ENCODE measurements at places on chromosomes 11 and 22.

DNA sequence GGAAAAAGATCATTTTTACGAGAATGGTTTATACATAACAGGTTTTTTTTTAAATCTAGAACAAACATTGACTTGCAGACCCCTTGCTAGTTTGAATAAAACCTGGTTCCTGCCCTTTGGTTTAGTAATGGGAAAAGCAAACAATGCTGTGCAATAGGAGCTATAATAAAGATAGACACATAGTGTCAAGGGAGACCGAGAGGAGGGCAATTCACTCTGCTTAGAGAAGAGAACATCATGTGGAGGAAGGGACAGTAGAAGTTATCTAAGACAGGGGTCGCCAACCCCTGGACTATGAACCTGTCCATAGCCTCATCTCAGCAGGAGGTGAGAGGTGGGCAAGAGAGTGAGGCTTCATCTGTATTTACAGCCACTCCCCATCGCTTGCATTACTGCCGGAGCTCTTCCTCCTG lies 7.0 kb upstream of the RDX start:
- no peak for DNase-seq

DNA sequence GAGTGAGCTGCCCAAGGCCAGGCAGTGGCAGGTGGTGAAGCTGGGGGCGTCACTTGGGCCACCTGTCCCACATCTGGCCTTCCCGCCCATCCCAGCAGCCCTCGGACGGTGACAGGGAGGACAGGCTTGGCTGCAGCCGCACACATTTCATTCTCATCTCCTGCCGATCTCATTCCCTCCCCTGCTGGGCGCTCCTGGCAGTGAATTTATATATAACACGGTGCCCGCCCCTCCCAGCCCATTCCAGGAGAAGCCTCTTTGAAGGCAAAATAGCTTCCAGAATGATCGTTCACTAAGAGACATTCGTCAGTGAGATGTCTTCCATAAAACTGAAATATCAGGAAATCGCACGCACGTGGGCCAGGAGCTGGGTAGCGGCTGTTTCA lies 861.3 kb downstream of the TBC1D22A start:
- no peak for DNase-seq

DNA sequence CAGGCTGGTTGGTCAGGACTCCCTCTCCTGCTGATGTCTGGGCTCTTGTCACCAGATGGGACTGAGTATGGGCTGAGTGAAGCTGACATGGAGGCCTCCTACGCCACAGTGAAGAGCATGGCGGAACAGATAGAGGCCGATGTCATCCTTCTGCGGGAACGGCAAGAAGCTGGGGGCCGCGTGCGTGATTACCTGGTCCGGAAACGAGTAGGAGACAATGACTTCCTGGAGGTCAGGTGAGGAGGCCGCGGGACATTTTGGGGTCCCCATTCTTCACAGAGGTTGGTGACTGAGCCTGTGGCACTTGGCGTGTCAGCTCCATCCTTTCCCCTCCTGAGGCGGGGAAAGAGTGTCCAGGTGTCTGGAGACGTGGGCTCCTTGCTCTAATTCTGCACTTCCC lies 10.1 kb downstream of the GTPBP1 start:
- DNase-seq, result no peak

DNA sequence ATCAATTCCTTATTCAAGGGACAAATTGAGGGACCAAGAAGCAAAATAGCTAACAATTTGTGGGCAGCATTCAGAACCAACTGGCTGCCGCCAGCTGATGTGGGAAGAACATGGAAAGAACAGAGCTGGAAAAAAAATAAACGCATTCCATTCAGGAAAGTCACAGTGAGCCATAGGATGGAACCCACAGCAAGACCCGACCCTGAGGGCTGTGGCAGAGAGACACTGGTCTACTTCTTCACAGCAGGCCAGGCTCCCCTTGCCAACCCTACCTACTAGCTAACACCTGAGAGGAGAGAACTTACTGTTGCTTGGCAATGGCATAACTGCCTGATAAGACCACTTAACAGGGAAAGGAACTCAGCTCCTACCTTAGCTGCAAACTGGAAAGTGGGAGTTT lies 123.5 kb upstream of the APOA1 start:
- DNase-seq, result no peak

DNA sequence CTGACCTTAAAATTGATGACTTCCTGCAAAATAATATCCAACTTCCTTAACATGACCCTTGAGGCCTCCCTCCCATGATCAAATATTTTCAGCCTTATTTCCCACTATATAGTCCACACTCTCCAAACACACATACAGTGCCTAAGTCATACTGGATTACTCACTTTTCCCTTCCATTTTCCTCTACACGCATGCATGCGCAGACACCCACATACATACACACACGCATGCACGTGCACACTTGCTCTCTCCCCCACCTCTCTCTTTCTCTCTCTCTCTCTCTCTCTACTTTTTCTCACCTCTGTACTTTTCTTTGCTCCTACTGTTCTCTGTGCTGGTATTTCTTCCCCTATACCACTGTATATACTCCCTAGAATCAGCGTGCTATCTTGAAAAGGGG lies 28.1 kb downstream of the DLG2 start:
- no peak for DNase-seq

GRCh38 chr11:13358596-13359270 lies 81.1 kb downstream of the BMAL1 start:
- DNase-seq, result no peak

DNA sequence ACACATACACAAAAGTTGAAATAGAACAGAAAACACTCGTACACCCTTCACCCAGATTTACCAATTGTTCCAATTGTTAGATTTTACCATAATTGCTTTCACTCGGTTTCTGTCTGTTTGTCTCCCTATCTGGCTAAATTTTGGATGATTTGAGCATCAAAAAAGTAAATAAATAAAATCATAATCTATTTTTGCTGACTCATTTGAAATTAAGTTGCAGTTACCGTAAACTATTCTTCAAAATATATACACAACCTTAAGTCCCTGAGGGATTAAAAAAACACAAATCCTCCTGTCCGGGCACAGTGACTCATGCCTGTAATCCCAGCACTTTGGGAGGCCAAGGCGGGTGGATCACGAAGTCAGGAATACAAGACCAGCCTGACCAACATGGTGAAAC lies 81.3 kb upstream of the SYT9 start:
- no peak for DNase-seq

DNA sequence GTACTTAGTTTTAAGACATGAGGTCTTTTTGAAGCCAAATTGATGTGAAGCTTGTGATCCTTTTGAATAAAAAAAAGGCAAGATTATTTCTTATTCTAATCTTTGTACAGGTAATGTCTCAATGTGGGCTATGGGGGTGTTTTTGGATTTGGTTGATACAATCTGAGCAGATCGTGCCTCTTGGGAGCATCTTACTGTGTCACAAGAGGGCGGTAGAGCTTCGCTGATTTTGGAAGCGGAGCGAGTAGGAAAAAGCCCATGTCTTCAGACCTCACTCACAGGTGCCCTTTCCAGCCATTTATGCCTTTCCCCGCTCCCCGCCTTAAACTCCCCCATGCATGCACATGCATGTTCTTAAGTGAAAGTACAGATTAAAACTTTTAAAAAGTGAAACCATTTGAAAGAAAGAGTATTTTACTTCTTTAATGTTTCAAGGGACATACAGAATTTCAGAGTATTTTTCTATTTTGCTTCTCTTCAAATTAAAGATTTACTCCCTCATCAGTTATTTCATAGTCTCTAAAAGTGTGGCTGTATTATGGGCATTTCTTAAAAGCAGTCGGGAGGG lies 18.8 kb downstream of the DDX25 start:
- peak; percentile 75 for DNase-seq

DNA sequence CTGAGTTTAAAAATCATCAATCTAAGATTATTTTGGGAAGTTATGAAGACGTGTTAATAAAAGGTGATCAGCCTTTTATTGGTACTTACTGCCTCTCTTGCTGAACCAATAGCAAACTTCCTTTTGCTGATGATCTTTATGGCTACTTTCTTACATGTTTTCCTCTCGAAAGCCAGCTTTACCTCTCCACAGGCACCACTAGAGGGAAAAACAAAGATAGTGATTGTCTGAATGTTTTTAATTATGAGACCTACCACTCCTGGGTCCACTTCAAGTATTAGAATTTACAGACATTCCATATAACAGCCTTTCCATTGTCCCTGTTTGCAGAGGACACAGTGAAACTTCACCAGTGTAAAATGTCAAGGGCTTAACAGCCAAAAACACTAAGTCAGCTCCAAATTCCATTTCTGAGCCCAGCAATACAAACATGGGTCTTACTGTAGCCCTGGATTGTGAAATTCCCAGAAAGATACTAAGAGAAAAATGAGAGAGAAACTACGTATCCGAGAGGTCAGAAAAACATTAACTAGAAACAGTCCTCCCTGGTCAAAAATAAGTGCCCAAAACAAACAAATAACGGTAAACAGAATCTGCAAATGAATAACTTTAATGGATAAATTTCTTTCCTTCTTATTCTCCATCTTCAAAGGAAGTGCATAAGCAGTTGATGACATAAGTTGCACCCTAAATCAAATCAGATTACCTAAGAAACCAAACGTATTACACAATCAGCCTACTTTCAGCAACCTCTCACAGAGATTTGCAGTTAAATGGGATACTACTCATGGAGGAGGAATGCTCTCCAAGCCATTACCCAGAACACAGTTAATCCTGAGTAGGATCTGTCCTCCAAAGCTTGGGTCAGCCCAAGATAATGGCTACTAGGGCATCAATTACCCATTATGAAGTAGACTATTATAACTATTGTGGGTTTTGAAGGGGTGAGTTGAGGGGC lies 29.5 kb downstream of the CHEK2 start:
- no peak for DNase-seq

DNA sequence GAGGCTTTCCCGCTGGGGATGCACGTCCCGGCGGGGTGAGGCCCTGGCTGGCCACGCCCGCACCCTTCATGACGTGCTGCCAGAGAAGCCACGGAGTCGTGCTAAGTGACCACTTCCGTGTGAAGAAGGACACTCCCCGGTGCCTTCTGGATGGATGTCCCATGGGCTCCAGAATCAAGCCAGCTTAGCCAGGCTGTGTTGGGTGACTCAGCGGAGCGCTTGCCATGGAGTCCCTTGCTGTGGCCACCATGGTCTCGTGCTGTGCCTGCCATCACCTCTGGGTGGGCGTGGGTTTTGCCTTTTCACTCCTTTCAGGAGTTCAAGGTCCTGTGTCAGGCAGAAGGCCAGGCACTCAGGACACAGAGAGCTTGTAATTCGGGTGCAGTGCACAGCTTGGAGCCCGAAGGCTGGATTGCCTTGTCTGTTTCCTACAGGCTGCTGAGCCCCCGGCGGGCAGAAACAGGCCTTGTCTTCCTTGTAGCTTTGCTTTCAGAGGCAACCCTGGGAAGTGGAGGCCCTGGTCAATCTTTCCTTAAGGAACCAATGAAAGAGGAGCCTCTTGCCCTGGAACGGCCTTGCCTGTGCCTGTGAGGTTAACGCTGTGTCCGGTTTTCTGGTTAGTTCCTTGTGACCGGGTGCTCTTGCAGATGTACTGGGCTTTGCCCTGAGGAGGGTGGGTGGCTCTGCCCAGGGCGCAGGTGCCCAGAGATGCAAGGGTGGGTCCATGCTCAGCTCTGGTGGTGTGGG lies 268.6 kb downstream of the TBC1D22A start:
- no peak for DNase-seq

DNA sequence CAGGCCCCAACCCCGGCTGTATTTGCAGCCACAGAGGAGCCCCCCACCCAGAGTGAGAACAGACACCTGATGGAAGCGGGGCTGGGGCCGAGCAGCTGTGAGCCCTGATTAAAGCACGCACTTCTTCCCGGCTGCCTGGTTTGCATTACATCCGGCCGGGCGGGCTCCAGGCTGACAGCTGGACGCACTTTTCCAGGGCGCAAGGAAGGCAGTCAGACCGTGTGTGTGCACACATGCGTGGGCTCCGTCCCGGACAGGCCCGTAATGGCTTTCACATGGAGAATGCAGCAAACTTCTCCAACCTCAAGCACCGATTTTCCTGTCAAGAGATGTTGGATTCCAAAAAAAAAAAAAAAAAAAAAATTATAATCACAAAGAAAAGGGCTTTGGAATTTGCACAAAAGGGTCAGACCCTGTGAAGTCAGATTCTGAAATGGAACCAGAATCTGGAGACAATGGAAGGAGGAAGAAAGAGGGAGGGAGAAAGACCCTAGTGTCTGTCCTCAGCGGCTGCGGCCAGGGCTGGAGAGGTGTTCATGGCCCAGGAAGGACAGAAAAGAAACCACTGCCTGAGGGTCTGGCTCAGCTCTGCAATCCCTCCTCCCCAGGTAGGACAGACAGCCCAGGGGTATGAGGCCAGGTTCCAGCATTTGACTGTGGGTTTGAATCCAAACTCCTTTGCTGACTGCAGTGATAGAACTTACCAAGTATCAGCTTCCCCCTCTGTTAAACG lies 365.5 kb downstream of the MN1 start:
- DNase-seq, result no peak

DNA sequence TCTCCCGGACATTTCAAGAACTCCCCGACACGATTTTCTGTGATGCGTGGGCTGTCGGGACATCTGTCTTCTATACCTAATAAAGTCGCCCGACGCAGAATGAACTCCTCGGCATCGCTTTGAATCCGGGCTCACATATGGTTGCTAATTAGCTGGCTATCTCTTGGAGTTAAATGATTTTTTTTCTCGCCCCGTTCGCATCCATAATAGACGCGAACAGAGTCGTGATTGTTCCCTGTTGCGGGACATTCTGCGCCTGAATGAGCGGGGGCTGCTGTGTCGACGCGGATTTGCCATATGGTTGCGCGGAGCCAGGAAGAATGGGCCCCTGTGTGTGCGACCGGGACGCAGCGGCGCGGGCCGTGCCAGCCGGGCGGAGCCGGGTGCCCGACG lies 16.4 kb downstream of the CDKN1C start:
- DNase-seq, result no peak

DNA sequence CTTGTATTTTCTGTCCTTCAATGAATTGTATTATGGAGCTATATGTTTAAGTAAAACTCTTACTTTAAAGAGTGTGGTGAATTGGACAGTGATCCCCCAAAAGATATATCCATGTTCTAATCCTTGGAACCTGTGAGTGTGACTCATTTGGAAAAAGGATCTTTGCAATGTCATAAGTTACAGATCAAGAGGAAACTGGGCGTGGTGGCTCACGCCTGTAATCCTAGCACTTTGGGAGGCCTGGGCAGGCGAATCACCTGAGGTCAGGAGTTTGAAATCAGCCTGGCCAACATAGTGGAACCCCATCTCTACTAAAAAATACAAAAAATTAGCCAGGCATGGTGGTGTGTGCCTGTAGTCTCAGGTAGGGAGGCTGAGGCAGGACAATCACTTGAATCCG lies 36.7 kb downstream of the ELF5 start:
- no peak for DNase-seq

All from activated naive CD4-positive, alpha-beta T cell treated with anti-CD3 and anti-CD28 coated beads for 36 hours (primary cell).